ENCODE measurements at places on chromosomes 1 and 21.

DNA sequence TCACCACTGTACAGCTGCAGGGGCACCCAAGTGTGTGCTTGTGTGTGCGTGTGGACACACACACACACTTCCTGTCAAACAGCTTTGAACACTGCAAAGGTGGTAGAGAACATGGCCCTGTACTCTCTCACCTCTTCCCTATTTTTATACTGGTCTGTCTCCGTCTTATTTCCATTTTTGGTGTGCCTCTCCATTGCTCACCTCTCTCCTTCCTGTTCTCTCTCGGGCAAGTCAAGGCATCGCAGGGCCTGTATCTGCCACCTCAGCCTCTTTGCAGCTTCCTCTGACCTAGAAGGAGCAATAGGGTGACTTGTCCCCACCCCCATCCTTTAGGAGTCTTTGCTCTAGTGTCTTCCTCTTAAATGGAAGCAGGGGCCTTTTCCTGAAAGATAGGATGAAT lies 2.2 kb downstream of the SMCP start:
- DNase-seq, result no peak

DNA sequence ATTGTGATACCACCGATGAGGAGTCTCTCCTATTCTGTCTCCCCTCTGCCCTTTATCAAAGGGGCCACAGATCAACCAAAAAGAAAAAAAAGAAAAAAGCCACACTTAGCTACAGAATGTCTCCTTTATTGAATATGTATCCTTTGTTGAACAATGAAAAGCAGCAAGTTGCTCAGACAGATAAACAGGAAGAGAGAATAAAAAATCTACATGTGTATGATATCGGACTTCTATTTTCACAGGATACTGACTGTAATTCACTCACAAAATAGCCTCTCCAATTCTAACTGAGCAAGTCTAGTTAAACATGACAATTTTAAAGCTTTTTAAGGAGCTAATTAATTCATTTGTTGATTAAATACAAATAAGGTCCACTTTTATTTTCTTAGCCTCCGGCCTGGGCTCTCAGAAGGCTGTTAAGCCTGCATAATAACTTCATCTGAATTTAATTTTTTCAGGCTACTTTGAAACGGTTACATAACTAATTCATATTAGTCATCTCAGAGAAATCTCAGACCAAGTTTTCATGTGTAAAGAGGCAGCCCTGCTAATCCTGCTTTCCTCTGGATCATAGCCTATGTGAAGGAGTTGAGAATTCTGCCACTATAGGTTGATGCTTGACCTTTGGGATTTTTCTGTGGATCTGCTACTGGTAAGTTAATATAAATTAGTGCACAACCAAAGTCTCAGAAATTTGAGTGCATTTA lies 304.1 kb upstream of the NR5A2 start:
- no peak for DNase-seq

DNA sequence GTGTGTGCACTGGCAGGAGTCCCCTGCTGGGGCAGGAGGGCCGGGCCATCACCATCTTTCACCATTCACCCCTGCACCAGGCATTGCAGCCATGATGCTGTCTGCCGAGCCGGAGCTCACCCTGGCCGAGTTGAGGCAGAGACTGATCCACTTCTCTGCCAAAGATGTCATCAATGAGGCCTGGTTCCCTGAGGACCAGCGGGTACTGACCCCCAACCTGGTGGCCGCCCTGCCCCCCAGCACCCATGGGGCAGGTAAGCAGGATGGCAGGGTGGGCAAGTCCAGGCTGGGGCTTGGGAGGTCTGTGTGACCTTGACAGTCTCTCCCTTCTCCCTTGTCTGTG lies 18.6 kb downstream of the PCSK9 start:
- DNase-seq, result no peak

- DNase-seq, result no peak
Observed at GRCh38 chr1:57835620-57836019, 411.8 kb upstream of the DAB1 start.

GRCh38 chr21:38499296-38499695 lies 1.0 kb upstream of the ERG start:
- no peak for DNase-seq

GRCh38 chr1:184002071-184002470 lies 35.5 kb downstream of the COLGALT2 start:
- no peak for DNase-seq

DNA sequence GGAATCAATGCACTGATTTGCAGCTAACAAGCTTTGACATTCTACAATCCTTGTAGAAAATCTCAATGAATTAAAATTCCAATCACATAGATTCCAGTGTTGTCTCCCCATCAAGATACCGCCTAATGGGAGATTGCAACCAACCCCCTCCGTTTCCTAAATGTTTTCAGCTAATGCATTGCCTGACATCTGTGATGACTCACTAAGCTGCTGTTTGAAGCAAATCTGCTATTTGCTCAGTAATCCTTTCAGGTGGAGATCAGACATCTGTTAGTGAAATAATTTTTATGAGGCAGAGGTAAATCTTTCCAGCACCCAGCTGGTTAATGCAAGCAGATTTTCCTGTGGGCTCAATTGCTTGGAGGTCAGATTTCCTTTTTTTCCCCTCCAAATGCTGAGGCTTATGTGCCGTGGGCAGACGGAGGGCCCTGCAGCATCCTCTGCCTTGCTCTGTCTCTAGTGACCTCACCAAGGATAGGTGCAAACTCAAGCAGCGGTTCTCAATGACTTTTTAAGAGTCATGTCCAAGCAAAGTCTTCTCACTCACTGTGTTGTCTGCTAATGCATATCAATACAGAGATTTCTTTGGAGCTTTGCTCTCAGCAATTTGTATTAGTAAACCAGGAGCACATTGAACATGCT lies 91.1 kb upstream of the RAB3GAP2 start:
- DNase-seq, result no peak

GRCh38 chr1:220708936-220709801 lies 19.0 kb downstream of the C1orf115 start:
- DNase-seq, result no peak

- DNase-seq, result no peak
Observed at GRCh38 chr1:90317628-90318027, 322.7 kb downstream of the ZNF326 start.

DNA sequence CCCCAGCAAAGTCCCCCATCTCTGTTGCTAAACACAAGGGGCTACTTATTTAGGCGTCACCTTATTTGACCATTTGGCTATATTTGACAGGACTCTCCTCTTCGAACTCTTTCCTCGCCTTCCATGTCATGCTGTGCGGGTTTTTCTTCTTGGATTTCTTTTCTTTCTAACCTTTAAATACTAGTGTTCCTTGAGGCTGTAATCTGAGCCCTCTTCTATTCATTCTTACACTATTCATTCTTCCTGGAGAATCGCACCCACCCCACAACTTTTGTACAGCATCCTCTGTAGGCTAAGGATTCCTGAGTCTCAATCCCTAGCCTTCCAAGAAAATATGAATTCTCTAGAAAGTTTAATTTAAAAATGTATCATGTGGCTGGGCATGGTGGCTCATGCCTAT lies 61.7 kb upstream of the C1orf115 start:
- DNase-seq, result no peak

DNA sequence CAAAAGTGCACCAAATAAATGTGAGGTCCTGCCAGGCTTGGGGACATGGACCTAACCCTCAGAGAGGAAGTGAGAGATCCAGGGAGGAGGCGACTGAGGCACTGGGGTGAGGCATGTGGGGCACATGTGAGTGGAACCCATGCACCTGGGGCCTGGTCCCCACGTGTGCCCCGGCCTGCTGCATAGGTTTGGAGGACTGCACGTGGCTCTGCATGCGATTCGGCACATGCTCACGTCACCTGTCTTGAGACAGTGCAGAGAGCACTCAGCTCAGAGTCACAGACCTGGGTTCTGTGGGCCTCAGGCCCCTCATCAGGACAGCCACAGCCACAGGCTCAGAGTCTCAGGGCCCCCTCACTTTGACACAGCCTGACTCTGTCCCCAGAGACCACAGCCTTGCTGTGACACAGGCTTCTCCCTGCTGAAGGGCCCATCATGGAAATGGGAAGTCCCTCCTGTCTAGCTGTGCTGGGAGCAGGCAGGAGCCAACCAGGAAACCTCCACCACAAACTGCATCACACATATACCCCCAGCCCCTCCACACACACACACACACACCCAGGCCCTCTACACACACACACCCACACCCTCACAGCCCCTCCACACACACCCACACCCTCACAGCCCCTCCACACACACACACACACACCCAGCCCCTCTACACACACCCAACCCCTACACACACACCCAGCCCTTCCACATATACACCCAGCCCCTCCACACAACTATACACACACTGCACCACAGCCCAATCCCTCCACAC lies 48.2 kb downstream of the SLC9A1 start:
- no peak for DNase-seq
